SW 1271 (cell line): ENCODE measurements at places on chromosomes 6 and 20.

- no peak for DNase-seq
These were observed 33.9 kb upstream of the FBXO9 start for GRCh38 chr6:53031281-53031680.

GRCh38 chr20:63738687-63739129 lies 868 bp upstream of the SLC2A4RG start:
- no peak for DNase-seq

DNA sequence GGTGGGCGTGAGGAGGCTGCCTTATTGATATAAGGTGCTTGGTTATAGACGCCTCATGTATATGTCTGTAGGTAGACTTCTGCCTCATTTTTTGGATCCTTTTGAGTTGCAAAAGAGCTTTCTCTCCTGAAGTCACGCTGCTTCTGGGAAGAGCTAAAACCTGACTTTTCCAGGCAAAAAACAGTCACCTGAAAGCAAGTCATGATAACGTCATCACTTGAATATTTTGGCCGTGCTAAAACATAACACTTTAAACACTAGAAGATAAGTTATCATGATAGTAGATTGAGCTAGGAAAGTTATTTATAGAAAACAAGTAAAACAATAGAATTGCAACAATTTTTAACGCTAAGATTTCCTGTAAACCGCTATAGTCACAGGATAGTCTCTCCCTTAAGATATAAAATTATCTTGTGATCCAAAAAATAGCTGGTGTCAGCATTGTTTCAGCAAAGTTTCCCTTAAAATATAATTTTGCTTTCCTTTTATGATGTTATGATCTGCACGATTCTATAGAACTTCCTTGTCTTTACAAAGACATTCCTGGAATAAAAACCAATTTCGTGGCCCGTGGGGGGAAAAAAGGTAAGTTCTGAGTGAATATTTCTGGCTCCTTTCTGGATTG lies 69.0 kb upstream of the AKAP12 start:
- no peak for DNase-seq

DNA sequence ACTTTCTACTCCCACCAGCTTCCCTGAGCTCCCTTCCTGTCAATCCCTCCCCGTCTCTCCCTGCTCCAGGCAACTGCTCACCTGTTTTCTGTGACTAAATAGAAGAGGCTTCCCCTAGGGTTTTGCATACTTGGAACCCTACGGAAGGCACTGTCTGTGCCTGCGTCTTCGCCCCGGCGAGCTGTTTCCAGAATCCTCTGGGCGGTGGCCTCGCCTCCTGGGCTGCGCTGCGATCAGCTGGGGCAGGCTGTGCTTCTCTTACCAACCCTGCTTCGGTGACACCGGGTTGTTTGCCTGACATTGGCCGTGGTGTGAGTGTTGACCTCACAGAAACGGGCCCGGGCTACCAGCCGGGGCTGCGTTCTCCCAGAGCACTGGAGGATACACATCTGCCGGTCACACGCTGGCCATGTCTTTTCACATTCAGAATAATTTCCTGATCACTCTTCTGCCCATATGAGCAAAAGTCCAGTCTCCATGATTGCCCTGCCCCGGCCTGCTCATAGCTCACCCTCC lies 29.4 kb upstream of the CCR6 start:
- no peak for DNase-seq

DNA sequence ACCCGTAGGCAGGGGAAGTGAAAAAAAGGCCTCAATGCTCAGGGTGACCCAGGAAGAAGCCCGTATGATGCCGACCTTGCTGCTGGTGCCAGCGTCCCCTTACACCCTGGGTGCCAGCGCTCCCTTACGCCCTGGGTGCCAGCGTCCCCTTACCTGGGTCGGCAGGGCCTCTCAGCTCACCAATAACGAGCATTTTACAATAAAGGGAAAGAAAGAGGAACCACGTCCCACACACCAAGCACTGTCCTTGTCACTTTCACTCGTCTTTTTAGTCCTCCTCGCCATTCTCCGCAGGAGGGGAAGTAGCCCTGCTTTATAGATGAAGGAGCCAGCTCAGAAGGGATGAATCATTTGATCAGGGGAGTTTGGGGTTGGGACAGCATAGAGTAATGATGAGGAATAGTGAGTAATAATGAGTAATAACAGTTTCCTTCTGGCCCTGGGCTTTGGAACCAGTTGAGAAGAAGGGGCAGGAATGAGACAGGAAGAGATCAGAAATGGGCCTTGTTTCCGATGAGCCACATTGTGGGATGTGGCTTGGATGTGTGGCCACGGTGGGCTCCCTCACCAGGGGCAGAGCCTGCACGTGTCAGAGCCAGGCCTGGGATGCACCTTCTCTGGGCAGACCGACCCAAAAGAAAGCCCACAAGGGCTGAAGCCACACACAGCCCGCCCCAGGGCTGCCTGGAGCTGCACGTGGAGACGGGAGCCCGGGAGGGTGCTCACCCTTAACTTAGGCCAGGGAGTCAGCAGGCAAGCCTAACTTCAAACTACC lies 75.7 kb downstream of the SYNJ2 start:
- DNase-seq, result peak; percentile 96

GRCh38 chr6:24010133-24010532 lies 115.9 kb upstream of the NRSN1 start:
- DNase-seq, result no peak

GRCh38 chr20:20085071-20085470 lies 32.7 kb downstream of the CFAP61 start:
- no peak for DNase-seq

GRCh38 chr20:19909725-19910124 lies 107.4 kb upstream of the NAA20 start:
- no peak for DNase-seq

GRCh38 chr20:39268491-39268951 lies 306.4 kb downstream of the DHX35 start:
- no peak for DNase-seq

DNA sequence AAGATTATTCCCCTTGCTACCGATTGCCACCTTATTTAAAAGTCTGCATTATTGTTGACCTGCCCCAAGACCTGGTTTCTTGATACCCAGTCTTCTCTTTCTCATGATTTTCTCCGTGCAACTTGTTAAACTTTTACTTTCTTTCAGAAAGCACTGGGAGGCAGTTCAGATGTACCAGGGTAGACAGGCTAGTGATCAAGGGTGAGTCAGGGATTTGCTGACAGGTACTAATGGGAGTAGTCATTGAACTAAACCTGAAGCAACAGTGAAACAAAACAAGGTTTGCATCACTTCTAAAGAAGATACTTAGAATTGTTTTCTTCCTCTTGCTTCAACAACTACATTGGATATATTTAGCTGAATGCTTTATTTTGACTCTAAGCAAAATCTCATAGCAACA lies 124.4 kb downstream of the KCNQ5 start:
- DNase-seq, result no peak

DNA sequence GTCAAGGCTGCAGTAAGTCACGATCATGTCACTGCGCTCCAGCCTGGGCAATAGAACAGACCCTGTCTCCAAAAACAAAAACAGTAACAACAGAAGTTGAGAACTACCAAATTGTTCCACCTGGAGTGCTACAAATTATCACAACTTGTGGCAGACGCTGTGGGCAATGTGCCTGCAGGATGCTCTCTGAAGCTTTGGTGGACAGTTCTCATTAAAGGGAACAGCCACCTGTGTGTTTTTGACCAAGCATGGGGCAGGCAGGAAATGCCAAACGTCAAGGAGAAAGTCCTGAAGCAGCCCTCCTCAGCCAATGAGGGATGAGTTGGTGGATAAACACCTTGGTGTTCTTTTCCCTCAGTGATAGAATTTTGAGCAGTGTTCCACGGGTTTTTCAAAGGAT lies 15.8 kb downstream of the COX4I2 start:
- DNase-seq, result no peak

DNA sequence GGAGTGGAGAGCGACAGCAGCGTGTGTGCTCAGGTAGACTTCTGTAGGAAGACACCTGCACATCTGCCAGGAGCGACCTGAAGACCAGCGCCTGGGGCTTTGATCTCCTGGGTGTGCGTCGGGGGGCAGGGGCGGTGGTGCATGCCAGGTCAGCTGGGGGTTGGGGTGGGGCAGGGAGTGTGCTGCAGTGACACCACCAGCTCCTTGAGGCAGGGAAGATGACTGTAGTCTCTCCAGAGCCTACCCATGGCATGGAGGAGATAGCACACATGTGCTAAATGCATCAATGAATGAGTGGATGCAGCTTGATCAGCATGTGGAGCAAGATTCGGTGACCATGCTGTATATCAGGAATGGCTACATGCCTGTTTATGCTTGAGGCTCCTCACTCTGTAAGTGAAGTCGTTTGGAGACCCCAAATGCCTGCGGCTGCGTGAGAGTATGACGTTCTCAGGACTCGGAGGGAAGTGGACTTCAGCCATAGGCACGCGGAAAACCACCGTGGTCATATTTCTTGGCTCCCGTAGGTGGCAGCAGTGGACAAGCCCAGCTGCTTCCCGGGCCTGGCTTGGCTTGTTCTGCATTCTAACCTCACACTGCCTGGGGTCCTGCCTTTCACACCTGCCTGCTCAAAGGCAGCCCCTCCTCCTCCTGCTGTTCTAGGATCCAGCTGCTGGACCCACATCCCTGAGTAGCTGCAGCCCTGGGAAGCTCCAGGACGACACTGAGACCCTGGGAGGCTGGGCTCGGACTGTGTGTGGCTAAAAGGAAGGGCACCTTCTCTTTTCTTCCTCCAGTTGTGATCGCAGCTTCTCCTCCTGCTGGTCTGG lies 39.4 kb upstream of the KCNK16 start:
- no peak for DNase-seq

DNA sequence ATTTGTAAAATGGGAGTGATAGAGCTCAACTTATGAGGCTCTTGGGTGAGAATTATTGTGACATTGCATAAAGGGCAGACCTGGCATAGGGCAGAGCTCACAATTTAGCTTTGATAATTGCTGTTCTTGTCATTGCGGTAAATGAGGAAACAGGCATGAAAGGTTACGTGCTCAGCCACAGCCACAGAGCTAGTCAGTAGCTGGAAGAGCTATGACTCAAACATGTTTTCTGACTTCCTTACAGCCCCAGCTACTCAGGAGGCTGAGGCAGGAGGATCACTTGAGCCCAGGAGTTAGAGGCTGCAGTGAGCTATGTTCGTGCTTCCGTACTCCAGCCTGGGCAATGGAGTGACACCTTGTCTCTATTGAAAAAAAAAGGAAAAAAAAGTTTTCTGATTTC lies 3.5 kb upstream of the GHRH start:
- no peak for DNase-seq

GRCh38 chr6:47922391-47922790 lies 140.6 kb downstream of the OPN5 start:
- DNase-seq, result no peak

DNA sequence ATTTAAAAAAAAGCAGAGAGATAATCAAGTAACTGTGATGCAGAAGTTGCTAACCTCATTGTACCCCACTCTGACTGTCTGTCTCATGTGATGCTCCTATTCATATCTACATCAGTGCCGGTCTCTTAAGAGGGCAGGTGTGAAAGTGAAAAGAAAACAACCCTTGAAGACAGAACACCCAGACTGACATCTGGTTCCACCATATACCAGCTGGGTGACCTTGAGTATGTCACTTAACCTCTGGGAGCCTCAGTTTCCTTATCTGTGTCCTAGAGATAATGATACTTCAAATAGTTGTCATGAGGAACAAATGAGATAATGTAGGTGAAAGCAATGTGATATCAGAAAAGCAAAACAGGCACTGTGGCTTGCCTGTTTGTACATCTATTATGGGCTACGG lies 426.8 kb upstream of the SOX4 start:
- DNase-seq, result no peak

GRCh38 chr6:105326216-105326615 lies 76.7 kb downstream of the PREP start:
- no peak for DNase-seq

GRCh38 chr6:152124429-152125074 lies 317.1 kb downstream of the ESR1 start:
- peak; percentile 70 for DNase-seq

- no peak for DNase-seq
These were observed 308.1 kb upstream of the SPTLC3 start for GRCh38 chr20:12700701-12701100.

DNA sequence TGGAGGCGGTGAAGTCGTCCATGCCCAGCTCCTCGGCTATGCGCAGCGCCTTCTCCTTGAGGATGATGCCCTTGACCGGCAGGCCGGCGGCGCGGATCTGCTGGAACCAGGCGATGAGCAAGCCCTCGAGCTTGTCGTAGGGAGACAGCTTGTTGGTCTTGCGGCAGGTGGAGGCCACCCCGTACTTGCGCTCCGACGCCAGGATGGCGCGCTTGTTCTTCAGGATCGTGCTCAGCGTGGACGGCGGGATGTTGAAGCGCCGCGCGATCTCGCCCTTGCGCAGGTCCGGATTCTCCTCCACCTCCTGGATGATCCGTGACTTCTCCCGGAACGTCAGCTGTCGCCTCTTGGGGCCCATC lies 435 bp downstream of the CENPB start:
- DNase-seq, result peak; percentile 54

- DNase-seq, result no peak
These were observed 45.1 kb downstream of the PTK7 start for GRCh38 chr6:43120944-43121913.

- DNase-seq, result no peak
These were observed 465.2 kb downstream of the TFAP2B start for GRCh38 chr6:51283723-51284355.

GRCh38 chr6:120774275-120774674 lies 560.0 kb downstream of the TBC1D32 start:
- no peak for DNase-seq

DNA sequence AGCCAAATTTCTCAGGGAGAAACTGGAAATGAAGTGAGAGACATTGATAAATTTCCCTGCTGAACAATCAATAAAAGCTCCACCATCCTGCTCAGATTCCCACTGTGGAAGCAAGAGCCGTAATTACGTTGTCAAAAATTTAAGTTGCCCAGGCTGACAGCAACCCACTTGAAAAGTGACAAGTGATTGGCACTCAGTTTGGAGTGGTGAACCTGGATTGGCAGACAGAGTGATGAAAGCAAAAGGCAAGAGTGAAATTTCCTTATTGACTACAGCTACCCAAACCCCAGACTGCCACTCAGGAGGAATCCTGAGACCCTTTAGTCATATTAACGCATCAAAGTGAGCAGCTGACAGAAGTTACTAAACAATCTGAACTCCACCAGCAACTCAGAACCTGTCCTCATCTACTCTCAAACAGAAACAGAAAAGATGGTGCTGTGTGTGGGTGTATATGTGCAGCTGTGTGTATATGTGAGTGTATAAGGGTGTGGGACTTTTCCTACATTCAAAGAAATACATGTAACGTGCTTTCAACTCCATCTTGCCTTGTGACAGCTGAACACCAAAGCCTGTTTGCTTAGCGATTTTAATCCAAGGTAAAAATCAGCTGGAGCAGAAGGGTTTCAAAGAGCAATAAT lies 157.4 kb downstream of the PKHD1 start:
- no peak for DNase-seq

DNA sequence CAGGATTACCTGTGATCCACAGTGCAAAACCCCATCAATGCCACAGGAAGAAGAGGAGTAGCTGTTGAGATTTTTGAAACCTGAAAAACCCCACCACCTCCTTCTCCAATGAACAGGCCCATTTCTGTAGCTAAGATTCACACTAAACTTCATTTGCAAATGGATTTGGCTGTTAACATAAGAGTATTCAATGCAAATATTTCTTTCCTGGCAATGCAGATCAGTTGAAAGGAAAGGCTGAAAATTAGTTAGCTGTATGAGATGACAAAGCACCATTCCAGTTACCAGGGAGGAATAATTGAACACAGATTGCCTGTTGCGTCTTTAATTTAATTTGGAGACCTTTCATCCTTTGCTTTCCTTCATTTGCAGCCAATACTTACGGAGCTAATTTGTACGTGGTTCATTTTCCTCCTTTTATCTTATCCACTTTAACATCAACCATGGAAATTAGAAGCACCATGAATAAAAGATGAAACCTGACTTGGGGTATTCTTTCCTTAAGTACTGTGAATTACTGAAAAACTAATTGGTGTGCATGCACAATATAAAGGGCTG lies 4.2 kb downstream of the B3GAT2 start:
- DNase-seq, result no peak
